ENCODE measurements at places on chromosomes 1 and 21.

DNA sequence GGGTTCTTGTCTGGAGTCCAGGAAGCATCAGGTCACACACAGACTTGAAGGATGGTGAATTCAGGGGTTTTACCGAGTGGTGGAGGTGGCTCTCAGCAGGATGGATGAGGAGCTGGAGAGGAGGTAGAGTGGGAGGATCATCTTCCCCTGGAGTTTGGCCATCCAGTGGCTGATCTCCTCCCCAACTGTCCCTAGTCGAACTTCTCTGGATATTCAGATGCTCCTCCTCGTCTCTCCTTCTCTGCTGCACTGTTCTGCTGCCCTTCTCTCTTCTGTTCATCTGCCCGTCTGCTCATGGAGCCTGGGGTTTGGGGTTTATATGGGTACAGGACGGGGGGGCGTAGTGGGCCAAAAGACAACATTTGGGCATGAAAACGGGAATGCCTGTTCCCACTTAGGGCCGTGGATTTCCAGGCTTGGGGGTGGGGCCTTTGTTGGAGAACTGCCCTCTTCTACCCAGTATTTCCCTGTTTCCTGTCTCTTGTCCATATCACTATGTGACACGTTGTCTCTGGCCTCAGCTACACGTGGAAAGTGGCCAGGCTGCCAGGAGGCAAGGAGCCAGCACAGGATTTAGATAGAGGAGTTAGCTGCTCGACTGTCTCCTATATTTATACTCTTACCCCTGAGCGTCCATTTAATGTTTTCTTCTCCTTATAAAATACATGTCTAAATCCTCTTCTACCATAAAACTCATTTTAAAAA lies 76.7 kb downstream of the SIPA1L2 start:
- DNase-seq, result no peak

GRCh38 chr21:31136891-31137290 lies 98.6 kb upstream of the KRTAP19-8 start:
- no peak for DNase-seq

GRCh38 chr1:225156254-225156653 lies 226.8 kb downstream of the DNAH14 start:
- no peak for DNase-seq

GRCh38 chr1:100767176-100767890 lies 47.8 kb downstream of the VCAM1 start:
- DNase-seq, result no peak

DNA sequence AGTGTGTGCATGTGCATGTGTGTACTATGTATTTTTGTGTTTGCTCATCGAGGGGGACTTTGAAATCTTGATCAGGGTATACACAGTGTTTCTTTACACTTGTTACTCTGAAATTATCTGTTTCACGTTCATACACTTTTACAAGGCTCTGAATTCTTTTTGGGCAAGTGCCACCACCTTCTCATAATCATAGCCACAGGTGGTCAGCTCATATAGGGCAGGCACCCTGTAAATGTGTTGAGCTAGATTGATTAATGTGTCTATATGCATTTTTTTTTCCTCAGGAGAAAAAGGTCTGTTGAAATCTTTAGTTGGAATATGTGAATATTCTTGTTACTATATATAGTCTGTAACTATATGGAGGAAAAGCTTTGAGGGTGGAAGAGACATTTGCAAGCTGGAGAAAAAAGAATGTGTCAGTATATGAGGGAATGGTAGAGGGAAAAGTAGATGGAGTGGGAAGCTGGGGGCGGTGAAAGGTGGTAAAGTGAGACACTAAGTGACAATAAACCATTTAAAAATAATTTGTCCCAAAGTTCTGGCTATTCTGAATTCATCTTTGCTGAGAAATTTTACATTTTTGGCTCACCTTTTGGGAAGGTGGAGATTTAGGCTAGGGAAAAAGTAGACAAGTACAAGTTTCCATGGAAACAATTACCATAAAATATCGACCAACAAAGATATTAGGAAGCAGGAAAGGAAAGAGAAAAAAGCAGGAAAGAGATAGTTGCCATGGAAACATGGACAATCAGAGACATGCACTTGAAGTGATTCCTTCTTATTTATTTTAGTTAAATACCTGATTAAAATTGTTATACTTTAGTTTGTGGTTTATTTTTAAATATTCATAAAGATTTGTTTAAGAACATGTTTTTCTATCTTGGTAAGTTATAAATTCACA lies 277.5 kb downstream of the PDE4B start:
- DNase-seq, result no peak

All from HT-29 (cell line).